Motor neuron (in vitro differentiated cells): ENCODE measurements at places on chromosomes 11 and 22. TPM values are rescaled to one million over a fixed set of nuclear protein-coding genes. Genes with fewer than 3 reads are reported as not detected.

Gene CCDC81
- 3.7 and 8.2 TPM in 2 replicates for total RNA-seq

- ATAC-seq, result peak; percentile 50
Measured at GRCh38 chr11:110337570-110338193, 41.3 kb upstream of the RDX start.

DNA sequence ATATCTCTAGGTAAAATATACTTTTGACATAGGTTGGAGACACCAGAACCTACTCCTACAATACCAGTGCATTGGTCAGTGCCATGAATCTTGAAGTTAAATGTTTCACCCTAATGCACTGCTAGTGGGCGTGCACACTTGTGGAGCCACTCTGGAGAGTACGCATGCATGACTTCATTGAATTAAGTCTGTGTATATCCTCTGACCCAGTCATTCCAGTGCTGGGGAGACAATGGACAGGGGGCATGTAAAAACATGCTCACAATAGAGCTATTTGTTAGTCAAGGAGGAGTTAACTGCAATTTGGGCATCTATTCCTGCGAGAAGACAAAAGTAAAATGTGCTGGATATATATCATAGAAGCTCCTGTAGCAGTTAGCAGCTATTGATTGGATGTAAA is 335.4 kb upstream of the NCAM1 start:
- peak; percentile 97 for ATAC-seq

DNA sequence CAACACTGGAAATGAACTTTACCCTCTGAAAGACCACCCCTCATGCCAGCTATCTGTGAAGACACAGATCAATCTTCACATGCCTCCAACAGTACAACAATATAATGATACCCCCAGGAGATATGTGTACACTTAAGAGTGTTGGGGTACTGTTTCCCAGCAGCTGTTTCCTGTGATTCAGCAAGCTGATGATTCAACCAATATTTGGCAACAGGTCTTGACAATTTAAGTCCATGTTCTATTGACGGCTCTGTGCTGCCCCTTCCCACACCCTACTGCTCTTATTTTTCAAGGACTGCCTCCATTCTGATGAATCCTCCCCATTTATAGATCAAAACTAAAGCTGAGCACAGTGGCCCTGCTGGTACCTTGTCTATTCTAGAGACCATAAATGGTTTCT is 6.6 kb downstream of the SNX19 start:
- ATAC-seq, result no peak

DNA sequence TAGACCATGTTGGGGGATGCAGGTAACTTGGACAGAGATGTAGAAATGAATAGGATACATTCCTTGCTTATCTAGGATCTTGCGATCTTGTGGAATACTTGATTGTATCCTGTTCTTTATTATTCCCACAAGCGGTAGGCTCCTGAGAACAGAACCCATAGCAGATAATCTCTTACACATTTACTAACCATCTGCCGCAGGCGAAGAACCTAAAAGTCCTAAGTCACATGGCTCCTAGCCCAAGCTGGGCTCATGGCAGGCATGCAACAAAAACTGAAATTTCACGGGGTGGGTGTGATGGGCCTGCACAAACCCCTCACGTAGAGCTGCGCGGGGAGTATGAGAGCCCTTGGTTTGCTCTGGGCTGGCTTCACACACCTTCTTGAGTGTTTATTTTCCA is 177.4 kb upstream of the NECTIN1 start:
- ATAC-seq, result no peak

DNA sequence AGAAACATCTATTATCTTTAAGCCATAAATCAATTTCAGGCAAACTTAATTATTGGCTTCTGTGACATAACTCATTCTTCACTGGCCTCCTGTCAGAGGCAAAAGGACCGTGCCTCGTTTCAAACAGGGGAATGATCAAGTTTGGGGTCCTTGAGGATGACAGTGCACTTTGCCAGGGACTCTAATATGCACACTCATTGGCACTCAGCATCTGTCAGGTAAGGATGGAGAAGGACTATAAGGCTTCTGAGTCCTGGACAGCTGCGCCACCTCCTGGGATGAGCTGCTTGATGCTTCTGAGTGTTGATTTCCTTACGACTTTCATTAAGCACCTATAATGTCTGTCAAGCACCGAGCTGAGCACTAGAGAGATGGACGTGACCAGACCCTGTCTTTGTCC is 20.2 kb downstream of the BPIFC start:
- peak; percentile 29 for ATAC-seq

DNA sequence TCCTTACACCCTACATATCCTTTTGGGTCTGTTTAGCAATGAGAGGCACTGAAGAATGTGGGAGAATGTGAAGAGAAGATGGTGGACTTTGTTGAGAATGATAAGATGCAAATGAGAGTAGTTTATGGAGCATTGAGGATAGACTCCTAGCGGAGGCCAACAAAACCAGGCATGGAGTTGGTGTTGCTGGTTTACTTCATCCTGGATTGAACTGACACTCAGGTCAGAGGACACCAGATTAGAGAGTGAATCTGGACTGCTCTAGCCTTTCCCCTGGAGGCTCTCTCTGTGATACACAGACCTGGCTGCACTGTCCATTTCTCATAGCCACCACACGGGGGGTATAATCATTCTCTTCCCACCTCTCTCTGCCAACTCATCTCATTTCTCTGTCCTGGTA is 98.7 kb downstream of the MICAL2 start:
- ATAC-seq, result no peak

DNA sequence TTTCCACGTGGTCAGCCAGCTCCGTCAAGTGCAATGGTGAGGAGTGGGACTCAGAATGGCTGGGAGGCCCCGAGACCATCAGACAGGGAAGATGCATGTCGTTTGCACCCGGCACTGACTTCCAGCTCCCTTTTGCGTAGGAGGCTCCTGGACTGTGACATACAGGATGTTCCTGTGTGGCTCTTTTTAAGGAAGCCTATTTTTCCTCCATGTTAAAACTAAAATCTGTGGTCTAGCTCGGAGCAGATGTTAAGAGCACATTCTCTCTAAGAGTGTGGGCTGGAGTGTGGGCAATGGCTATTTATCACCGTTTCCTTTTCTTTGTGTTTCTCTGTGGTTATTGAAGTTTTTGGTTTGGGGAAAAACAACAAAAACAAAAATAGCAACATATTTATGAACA is 40.9 kb upstream of the AMPD3 start:
- ATAC-seq, result no peak

GRCh38 chr11:8871171-8871775 is 39.7 kb upstream of the AKIP1 start:
- ATAC-seq, result peak; percentile 69

DNA sequence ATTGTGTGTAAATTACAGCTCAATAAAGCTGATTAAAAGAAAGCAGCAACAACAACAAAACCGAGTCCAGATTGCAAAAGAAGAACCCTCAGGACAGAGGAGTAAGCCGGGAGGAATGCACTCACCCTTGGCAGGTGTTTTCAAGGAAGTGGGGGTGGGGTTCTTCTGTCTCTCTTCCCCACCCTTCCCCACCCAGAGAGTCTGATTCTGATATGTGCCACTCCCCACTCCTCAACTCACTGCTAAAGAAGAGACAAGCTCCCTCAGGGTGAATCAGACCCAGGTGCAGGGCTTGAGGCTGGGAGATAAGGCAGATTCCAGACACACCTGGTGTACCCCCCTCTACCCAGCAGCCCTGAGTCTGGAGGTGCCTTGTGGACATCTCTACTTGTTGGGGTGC is 38.4 kb upstream of the PHF21A start:
- no peak for ATAC-seq

DNA sequence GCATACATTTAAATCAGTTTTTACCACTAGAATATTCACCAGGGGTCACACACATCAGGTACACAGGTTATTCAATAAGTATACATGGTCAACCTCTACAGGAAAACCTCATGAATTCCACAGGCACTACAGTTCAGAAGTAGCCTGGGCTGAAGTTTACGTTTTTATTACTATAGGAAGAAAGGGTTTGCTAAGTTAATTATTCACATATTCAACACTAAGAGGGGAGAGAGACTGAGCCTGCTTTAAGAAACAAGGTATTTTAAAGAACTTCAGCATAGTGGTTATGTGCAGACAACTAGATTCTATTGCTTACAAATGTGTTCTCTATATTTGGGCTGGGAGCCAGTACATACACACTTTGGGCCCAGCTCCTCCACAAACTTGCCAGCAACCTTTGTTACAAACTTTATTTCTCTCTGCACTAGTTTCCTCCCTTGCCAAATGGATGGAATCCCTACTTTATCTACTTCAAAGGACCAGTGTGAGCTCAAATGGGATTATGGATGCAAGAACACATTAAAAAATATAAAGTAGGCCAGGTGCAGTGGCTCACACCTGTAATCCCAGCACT is 31.9 kb downstream of the IL18BP start:
- no peak for ATAC-seq

GRCh38 chr11:45252134-45252856 is 33.8 kb downstream of the SYT13 start:
- ATAC-seq, result peak; percentile 22

DNA sequence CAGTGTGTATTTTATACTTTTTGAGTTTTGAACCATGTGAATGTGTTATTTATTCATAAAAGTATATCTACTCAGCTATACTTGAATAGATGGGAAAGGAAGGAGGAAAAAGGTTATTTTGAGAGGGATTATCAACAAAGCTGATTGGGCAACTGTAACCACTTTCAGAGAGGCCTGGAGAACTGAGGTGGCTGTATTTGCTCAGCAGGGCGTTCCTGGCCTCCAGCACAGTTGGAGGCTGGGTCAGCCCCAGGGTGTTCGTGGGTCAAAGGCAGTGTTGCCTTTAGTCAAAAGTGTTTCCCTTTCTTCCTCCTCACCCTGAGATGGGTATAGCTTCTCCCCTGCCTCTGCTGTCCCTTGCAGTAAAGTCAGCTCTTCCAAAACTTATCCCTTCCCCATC is 26.7 kb downstream of the ASCC2 start:
- ATAC-seq, result no peak

Gene MS4A12
- not detected in 2 replicates for total RNA-seq

Gene SMIM35
- total RNA-seq, result 0.25 TPM in 1 of 2 replicates, not detected in the other

Gene KCNE3
- 1.8 and 2.0 TPM in 2 replicates for total RNA-seq

DNA sequence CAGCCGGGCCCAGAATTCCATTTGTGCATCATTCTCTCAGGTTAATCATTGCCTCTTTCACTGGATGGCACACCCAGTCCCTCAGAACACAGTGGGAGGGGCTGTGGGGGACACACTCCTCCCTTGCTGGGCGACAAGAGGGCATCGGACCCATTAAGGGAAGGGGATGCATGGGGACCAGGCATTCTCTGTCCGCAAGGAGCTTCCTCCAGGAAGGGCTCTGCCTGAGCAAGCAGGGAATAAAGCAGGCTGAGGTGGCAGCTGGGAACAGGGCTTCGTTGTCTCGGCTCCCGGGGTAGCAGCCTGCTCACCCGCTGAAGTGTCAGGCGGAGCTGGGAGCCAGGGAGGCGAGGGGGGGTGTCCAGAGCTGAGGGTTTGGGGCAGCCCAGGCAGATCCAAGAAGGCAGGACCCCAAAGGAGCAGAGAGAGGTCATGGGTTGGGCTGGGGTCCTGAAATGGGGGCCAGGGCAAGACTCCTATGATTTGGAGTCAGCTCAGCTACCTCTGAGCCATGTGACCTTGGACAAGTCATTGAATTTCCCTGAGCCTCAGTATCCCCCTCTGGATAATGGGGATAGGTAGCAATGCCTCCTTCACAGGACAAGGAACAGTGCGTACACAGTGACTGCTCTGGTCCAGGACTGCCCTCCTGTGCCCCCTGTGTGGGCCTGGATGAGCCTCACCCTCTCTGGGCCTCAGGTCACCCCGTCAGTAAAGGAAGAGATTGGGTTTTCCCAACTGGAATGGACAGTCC is 1.4 kb downstream of the GAL3ST1 start:
- peak; percentile 8 for ATAC-seq

DNA sequence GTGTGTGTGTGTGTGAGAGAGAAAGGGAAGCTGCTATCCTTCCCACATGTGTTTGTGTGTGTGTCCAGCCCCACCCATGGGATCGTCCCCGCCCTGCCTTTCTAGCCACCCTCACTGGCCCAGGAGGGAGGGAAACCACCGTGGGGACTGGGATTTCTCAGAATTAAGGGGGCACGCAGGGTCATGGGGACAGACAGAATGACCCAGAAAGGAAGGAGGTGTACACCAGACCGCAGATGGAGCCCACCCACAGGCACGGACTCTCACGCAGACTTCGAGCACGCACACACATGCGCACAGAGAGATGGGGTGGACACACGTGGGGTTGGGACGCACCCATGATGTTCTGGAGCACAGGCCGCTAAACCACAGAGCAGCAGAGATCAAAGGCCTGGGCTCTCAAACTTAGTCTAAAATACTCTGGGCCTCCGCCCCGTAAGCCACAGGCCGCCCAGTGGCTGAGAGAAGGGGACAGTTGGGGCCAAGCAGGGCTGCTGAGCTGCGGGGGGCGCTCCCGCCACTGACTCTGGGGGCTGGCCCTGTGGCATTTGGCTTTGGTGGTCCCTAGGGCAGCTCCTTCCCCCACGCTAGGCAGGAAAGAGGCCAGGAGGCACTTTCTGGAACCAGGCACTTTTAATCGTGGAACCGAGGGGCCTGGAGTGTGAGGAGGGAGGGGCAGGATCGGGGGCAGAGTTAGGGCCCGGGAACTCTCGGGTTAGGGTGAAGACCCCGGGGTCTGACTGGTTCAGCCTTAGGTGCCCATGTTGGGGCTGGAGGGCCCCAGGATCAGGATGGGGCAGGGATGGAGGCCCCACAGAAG is 1.5 kb downstream of the IFITM5 start:
- ATAC-seq, result no peak

DNA sequence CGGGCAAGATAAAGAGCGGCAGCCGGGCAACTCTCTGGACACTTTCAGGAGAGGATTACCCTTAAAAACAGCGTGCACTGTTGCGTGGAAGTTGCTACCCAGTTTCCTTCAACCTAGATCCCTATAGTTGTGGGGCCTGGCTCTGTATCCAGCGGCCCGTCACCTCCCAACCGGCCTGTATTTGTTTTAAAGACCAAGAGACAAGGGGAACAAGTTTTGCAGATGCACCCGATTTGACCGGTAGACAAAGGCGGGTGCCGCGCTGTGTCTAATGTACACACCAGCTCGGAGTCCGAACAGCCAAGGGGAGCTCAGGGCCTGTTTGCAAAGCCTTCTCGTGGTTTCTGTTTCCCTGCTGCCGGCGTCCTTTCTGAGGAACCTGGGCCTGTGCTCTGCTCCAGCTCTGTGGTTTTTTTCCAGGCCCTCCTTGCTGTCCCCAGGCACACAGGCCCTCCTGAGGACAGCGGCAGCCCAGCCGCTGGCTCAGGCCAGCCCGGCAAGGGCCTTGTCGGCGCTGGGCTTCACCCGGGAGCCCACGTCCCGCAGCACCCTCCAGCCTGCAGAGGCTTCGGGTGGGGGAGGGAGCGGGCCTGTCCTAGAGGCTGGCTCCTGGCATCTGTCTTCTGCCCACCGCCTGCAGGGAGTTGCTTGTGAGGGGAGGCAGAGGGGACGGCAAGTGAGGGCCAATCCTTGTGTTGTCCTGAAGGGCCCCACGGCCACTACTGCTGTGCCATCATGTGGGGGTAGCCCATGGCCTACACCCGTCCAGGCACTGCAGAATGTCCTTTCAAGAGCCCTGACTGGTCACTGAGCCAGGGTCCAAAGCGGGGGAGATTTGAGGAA is 1.4 kb downstream of the TBX1 start:
- ATAC-seq, result no peak

- ATAC-seq, result no peak
Measured at GRCh38 chr11:47259232-47259977, 1.6 kb downstream of the NR1H3 start.

GRCh38 chr22:36797911-36798673 is 18.7 kb downstream of the PVALB start:
- peak; percentile 57 for ATAC-seq
